ENCODE measurements at places on chromosomes 6 and 20.

- no peak for DNase-seq
- no peak overlapping the region for H3K4me3 ChIP-seq
- no peaks in the 10 kb centered on the region for H3K36me3 ChIP-seq
- peaks cover 1% of the 10 kb centered on the region for H3K27me3 ChIP-seq
Measured at GRCh38 chr20:52035977-52036376, 155.6 kb downstream of the ZFP64 start.

DNA sequence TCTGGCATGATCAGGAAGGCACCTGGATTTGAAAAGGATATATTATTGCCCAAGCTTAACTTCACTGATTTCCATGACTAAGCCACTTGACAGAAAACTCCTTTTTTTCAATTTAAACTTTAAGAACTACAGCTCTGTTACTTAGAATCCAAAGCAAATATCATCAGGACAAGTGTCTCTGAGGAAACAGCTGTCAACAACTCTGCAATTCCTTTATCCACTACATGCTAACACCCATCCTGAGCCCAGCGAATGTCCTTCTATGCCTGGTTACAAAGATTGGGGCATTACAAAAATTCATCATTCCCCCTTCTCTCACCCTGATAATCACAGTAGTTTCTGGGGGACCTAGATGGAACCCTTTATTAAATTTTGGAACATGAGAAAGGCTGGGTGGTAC is 136.8 kb downstream of the GMPR start:
- DNase-seq = no peak
- H3K27ac ChIP-seq = no peak overlapping the region
- H3K4me1 ChIP-seq = peaks cover 3% of the 10 kb centered on the region
- no peaks in the 10 kb centered on the region for H3K36me3 ChIP-seq
- no peak overlapping the region for H3K4me3 ChIP-seq

- peaks cover 3% of the 10 kb centered on the region for H3K27me3 ChIP-seq
- no peak overlapping the region for H3K4me3 ChIP-seq
- no peak for DNase-seq
- no peaks in the 10 kb centered on the region for H3K36me3 ChIP-seq
Measured at GRCh38 chr6:3898265-3898994, 49.3 kb downstream of the FAM50B start.

- peak overlapping the region; percentile 96 for H3K4me3 ChIP-seq
- H3K27me3 ChIP-seq = no peaks in the 10 kb centered on the region
- no peak for DNase-seq
- H3K27ac ChIP-seq = peak overlapping the region; percentile 91
Measured at GRCh38 chr6:166861961-166862286, 94.4 kb downstream of the RNASET2 start.

- no peak for DNase-seq
- H3K36me3 ChIP-seq = no peaks in the 10 kb centered on the region
- no peak overlapping the region for H3K4me3 ChIP-seq
- no peak overlapping the region for H3K27ac ChIP-seq
- no peaks in the 10 kb centered on the region for H3K4me1 ChIP-seq
Measured at GRCh38 chr20:36720510-36720909, 25.4 kb downstream of the NDRG3 start.

- peaks cover 13% of the 10 kb centered on the region for H3K4me1 ChIP-seq
- no peaks in the 10 kb centered on the region for H3K36me3 ChIP-seq
- no peak overlapping the region for H3K4me3 ChIP-seq
- no peak overlapping the region for H3K27ac ChIP-seq
Measured at GRCh38 chr6:135837735-135838449, 13.6 kb upstream of the PDE7B start.

GRCh38 chr6:134193536-134194498 is 124.1 kb downstream of the SGK1 start:
- no peak for DNase-seq
- H3K27me3 ChIP-seq = no peaks in the 10 kb centered on the region
- no peaks in the 10 kb centered on the region for H3K36me3 ChIP-seq
- H3K27ac ChIP-seq = peak overlapping the region; percentile 25
- peaks cover 11% of the 10 kb centered on the region for H3K4me1 ChIP-seq

DNA sequence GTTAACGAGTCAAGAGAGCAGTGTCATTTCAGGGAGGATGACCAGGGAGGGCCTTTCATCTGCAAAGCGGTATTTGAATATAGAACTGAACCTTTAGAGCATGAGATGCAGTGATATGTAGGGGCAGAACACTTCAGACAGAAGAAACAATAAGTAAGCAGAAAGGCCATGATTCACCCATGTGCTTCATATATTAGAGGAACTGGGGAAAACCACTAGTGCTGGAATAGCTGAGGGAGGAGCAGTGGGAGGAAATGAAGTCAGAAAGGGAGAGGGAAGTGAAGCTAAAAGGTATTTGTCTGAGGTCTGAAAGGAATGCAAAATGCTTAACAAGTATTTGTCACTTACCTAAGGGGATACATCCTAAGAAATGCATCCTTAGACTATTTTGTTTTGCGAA is 391.2 kb downstream of the ADGRB3 start:
- H3K4me3 ChIP-seq = no peak overlapping the region
- DNase-seq = no peak
- no peaks in the 10 kb centered on the region for H3K27me3 ChIP-seq
- H3K27ac ChIP-seq = no peak overlapping the region
- no peaks in the 10 kb centered on the region for H3K36me3 ChIP-seq

DNA sequence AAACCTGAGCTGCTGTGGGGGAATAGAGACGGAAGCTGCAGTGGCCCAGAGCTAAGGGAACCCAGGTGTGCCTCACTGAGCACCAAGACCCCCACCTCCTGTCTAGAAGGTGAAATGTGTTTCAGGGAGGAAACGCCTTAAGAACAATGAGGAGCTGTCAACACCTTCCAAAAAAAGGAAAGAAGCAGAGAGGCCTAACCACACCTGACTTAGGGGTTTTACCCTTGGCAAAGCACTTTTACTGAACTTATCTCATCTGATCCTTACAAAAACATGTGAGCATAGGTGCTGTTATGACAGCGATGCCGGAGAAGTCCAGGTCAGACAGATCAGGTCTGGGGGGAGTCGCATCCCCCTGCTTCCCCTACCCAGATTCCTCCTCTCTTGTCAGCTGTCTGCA is 16.1 kb upstream of the CDKN1A start:
- no peak for DNase-seq
- H3K27ac ChIP-seq = no peak overlapping the region
- peaks cover 14% of the 10 kb centered on the region for H3K4me1 ChIP-seq
- H3K36me3 ChIP-seq = no peaks in the 10 kb centered on the region
- H3K4me3 ChIP-seq = no peak overlapping the region

DNA sequence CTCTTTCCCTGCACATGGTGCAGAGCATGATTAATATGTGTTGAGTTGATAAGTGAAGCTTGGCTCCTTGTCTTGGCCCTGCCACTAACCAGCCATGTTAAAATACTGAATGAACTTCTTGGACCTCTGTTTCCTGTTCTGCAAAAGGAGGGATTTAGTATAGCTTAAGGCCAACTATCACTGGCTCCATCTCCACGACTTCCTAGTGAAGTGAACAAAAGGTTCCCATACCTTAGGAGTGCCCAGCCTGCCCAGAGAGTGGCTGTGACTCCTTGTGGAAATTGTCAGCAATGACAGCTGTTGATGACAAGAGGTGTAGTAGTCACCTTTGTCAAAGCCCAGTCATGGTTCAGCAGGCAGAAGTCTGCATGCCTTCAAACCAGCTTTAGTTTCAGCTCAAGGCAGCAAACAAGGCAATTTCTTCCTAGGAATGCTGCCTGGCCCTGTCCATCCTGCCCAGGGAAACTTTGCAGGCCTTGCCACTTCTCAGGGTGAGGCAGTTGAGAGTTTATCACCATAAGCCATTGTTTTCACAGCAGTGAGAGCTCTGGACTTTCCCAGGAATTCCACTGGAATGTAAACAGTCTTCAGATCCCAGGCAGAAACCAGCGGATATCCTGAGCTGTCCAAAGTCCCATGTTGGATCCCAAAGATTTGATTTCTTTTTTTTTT is 169.7 kb upstream of the TNFAIP3 start:
- no peak overlapping the region for H3K4me3 ChIP-seq
- H3K27ac ChIP-seq = peak overlapping the region; percentile 99
- no peaks in the 10 kb centered on the region for H3K36me3 ChIP-seq
- peaks cover 8% of the 10 kb centered on the region for H3K27me3 ChIP-seq
- H3K4me1 ChIP-seq = peaks cover 45% of the 10 kb centered on the region
- DNase-seq = peak; percentile 51

- peaks cover 7% of the 10 kb centered on the region for H3K27me3 ChIP-seq
- H3K27ac ChIP-seq = no peak overlapping the region
- DNase-seq = no peak
- H3K36me3 ChIP-seq = no peaks in the 10 kb centered on the region
- H3K4me3 ChIP-seq = no peak overlapping the region
- peaks cover 10% of the 10 kb centered on the region for H3K4me1 ChIP-seq
Measured at GRCh38 chr6:15080895-15081294, 165.0 kb upstream of the JARID2 start.

- peaks cover 3% of the 10 kb centered on the region for H3K27me3 ChIP-seq
- DNase-seq = no peak
- no peaks in the 10 kb centered on the region for H3K4me1 ChIP-seq
- H3K36me3 ChIP-seq = no peaks in the 10 kb centered on the region
- H3K27ac ChIP-seq = no peak overlapping the region
Measured at GRCh38 chr20:9500121-9500520, 14.3 kb upstream of the LAMP5 start.

- H3K27me3 ChIP-seq = peaks cover 1% of the 10 kb centered on the region
- no peak for DNase-seq
- no peaks in the 10 kb centered on the region for H3K36me3 ChIP-seq
- no peak overlapping the region for H3K4me3 ChIP-seq
- no peak overlapping the region for H3K27ac ChIP-seq
Measured at GRCh38 chr20:25043499-25044260, 14.3 kb downstream of the ACSS1 start.

DNA sequence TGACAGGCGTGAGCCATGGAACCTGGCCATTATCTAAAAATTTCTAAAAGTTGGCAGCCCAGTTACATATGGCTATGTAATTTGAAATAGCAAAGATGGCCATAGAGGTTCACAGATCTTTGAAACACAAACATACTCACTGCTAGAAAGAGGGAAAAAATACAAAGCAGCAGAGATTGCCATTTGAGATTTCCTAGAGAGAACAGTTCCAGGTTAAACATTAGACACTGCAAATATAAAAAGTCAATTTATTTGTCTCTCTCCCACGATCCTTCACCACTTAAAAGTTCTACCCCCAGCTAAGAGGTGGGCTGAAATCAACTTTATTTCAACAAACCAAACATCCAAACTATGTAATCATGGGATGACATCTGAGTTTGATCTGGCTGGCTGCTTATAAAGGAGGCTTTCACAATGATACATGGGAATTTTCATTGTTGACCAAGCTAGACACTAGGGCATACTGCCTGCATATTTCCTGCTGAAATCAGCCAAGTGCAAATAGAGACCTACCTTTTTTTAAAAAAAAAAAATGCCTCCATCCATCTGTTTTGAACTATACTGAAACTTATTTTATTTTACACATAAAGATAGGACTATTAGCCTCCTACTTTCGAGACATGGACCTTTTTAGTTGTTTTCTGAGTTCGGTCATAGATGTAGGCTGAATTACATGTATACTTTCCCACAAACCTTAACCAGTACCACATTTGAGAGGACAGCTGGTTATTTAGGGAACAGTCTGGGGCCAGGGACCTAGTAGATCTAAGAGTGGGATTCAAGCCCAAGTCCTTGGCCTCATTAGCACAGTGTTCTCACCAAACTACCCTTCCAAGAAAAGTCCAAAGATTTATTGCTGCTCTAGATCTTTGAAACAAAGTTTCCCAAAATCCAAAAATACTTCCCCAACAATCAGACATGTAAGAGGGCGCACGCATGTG is 16.6 kb downstream of the DCDC2 start:
- H3K4me3 ChIP-seq = no peak overlapping the region
- H3K27ac ChIP-seq = no peak overlapping the region
- H3K27me3 ChIP-seq = peaks cover 2% of the 10 kb centered on the region
- H3K4me1 ChIP-seq = no peaks in the 10 kb centered on the region
- DNase-seq = no peak
- H3K36me3 ChIP-seq = peaks cover 5% of the 10 kb centered on the region

DNA sequence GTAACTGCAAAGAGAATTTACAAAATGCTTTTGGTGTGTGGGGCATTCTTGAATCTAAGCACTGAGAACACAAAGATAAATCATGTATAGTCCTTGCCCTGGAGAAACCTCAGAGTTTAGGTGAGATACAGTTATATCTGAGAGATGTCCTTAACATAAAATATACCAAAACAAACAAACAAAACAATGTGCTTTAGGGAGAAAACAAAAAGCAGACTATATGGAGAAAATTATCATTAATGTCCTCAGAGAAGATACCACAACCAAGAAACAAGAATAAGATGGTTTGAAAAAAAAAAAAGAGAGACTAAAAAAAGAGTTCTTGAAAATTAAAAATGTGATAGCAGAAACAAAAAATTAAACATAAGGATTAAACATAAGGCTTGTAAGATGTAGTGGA is 8.0 kb downstream of the KIF13A start:
- peaks cover 1% of the 10 kb centered on the region for H3K27me3 ChIP-seq
- peak overlapping the region; percentile 75 for H3K27ac ChIP-seq
- no peak for DNase-seq
- H3K4me1 ChIP-seq = peaks cover 40% of the 10 kb centered on the region

DNA sequence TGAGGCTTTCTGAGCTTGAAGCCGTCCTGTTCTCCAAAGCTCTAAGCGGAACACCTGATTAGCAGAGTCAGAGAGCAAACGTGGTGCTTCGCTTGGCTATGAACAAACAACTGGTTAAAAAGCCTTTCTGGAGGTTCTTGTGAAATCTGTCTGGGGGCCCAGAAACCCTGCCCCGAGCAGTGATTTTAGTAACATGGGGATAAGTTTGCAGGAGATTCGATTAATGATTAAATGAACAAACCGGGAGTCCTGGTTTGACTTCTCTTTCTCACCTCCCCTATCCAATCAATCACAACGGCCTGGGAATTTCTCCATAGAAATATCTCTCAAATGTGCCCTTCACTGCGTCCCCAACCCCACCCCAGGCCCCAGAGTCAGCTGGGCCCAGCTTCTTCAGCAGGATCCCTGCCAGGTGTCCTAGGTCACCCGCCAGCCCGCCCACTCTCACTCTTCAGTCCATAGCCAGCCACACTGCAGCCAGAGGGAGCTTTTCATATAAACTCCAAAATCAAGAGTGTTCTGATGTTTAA is 43.6 kb downstream of the ZDHHC14 start:
- peaks cover 12% of the 10 kb centered on the region for H3K36me3 ChIP-seq
- no peak overlapping the region for H3K4me3 ChIP-seq
- no peak overlapping the region for H3K27ac ChIP-seq
- no peak for DNase-seq
- H3K4me1 ChIP-seq = peaks cover 21% of the 10 kb centered on the region

GRCh38 chr6:37822851-37823682 is 3.5 kb downstream of the ZFAND3 start:
- DNase-seq = no peak
- peak overlapping the region; percentile 45 for H3K4me3 ChIP-seq
- H3K36me3 ChIP-seq = peaks cover 3% of the 10 kb centered on the region
- H3K4me1 ChIP-seq = peaks cover 49% of the 10 kb centered on the region
- peak overlapping the region; percentile 26 for H3K27ac ChIP-seq

Measured in endothelial cell (in vitro differentiated cells).